ENCODE measurements at places on chromosomes 11 and 22.

GRCh38 chr22:48530666-48531065, 1297.0 kb downstream of the BRD1 start:
- DNase-seq: no peak

GRCh38 chr11:45151362-45151982, 5.0 kb downstream of the PRDM11 start:
- DNase-seq: no peak

- peak; percentile 79 for DNase-seq
These were observed 1054.3 kb upstream of the TENM4 start for GRCh38 chr11:80495116-80495515.

DNA sequence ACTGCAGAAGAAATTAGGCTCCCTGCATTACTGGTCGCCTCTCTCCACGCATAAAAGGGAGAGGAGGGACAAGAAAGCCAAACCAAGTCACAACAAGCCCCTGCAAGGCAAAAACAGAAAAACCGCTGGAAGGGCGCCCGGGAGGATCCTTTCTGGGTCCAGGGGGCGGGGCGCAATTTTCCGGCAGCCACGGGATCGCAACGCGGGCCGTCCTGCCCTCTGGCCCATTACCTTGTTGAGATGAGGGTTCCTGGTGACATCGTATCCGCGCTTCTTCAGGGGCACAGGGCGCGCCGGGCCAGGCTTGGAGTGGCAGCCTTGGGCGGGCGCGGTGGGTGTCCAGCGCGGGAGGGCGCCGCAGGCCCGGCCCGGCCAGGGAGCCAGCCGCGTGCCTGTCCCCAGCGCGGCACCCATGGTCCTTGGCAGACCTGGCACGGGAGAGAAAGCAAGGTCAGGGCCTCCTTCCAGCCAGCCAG, 847 bp downstream of the ME3 start:
- DNase-seq: no peak

GRCh38 chr11:326842-327580, 6.4 kb upstream of the IFITM3 start:
- DNase-seq: no peak

- no peak for DNase-seq
These were observed 3.8 kb upstream of the RNF141 start for GRCh38 chr11:10544491-10545465.

DNA sequence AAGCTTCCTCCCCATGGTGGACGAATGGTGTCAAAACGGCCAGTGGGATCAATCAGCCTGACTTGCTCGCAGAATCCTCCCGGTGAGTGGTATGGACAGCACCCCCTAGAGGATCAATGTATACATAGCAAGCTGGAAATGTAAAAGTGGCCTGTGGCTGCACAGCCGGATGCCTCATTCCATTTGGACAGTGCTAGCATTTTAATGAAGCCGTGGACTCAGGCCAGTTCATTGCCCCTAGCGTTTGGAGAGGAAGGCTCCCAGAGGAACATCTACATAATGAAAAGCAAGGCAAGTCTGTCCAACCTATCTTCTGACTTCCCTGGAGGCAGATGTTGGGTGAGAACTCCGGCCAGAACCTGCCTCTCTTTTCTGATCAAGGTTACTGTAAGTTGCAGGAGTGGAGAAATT, 942.3 kb downstream of the NTM start:
- no peak for DNase-seq

DNA sequence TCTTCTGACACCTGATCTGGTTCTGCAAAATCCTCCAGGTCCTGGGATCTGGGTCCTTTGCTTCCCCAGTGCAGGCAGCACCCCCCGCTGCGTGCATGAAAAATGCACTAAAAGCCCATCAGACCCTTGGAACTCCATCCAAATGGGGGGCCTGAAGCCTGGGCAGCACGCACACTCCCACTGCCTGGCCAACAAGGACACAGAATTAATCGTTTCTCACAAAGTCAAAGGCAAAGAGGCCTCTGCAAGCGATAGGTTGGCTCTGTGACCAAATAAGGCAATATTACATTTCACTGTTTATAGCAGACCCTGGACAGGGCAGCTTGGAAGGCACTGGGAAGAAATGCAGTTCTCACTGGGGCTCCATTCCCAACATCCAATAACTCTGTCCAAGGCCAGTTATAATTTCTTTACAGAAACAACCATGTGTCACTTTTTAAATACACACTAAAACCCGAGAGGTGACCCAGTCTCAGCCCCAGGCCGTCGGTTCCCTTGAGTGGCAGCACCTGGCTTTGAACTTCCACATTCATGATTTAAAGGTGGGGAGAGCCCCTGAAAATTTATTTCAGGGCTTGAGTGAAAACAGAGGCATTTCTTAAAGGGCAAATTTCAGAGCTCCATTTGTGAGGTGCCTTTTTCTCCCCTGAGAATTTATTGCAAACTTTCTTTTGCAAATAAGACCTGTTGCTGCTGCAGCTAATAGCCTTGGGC, 114.4 kb upstream of the ANO1 start:
- no peak for DNase-seq

DNA sequence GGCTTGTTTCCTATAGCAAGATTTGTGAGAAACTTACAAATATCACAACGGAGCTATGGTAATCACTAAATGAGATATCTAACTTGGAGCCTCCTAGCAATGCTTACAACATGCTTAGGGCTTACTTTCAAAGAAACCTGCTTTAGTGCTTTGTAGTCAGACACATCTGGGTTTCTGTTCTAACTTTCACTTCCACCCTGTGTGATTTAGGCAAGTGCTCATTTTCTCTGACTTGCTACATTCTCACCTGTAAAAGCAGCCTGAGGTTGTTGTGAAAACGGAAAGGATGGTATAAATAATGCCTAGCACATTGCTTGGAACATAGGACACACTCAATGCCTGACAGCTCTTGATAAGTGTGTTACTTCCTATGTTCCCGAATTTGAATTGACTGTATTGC, 45.6 kb downstream of the LRRC4C start:
- no peak for DNase-seq

- no peak for DNase-seq
These were observed 32.9 kb downstream of the MEI1 start for GRCh38 chr22:41732096-41732772.

- DNase-seq: peak; percentile 33
These were observed 11.4 kb downstream of the DNAL4 start for GRCh38 chr22:38782402-38783094.

GRCh38 chr11:32562839-32563599, 20.6 kb upstream of the EIF3M start:
- DNase-seq: no peak

DNA sequence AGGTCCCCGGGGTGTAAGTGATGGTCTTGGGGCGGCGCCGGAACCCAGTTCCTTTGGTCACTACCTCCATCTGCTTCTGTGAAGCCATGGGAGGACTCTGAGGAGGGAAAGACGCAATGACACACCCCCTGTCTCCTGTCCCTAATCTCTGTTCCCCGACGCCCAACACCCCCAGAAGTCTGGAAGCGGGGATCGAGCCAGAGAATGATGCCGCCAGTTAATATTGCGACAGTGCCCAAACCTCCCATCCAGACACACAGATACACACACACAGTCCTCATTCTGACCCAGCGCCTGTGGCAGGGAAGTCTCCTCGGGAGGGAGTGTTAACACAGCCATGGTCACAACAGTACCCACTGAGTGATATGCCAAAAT, 352 bp downstream of the C22orf23 start:
- DNase-seq: no peak

GRCh38 chr11:124199702-124200101, 16.6 kb downstream of the OR10D3 start:
- DNase-seq: peak; percentile 18

- DNase-seq: no peak
These were observed 191.1 kb upstream of the KIRREL3 start for GRCh38 chr11:127191689-127192088.

GRCh38 chr11:118087931-118088330, 1.2 kb upstream of the SMIM35 start:
- DNase-seq: no peak

DNA sequence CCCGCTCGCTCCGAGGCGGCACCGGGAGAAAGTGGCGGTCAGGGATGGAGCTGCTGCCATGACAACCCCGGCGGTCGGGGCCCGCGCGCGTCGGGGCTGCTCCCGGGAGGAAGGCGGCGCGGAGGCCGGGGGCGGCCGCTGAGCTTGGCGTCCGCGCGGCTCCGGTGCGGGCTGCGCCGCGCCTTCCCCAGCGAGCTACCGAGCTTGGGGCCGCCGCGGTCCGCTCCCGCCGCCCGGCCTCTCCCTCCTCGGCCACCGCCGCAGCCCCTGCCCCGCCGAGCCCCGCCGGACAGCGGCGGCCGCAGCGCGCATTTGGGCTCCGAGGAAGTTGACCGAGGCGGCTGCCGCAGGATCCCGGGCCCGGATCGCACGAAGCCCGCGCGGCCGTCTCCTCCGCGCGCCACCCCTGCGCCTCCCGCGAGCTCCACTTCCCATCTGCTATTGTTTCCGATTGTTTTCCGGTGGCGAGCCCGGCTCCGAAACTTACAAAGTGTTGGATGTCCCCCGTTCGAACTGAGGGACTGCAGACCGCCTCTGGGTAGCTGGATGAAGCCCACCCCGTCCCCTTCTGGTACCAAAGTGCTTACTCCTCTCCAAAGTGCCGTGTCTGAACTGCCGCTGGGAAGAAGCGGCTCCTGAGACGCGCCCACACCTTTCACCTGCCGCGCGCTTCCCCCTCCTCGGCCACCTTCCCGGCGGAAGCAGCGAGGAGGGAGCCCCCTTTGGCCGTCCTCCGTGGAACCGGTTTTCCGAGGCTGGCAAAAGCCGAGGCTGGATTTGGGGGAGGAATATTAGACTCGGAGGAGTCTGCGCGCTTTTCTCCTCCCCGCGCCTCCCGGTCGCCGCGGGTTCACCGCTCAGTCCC, 540.3 kb downstream of the NTM start:
- DNase-seq: peak; percentile 65

GRCh38 chr22:41043722-41044121, 48.7 kb upstream of the EP300 start:
- DNase-seq: no peak

GRCh38 chr11:93169143-93169542, 28.6 kb downstream of the SLC36A4 start:
- DNase-seq: no peak

GRCh38 chr11:133834682-133835592, 10.4 kb downstream of the SPATA19 start:
- peak; percentile 18 for DNase-seq

- no peak for DNase-seq
These were observed 7.6 kb upstream of the MICAL2 start for GRCh38 chr11:12102588-12103410.

Data from foreskin keratinocyte (primary cell).